H7 (cell line): ENCODE measurements at places on chromosomes 4 and X.

- peak; percentile 55 for DNase-seq
Observed at GRCh38 chr4:176001151-176002006, 64.3 kb upstream of the WDR17 start.

DNA sequence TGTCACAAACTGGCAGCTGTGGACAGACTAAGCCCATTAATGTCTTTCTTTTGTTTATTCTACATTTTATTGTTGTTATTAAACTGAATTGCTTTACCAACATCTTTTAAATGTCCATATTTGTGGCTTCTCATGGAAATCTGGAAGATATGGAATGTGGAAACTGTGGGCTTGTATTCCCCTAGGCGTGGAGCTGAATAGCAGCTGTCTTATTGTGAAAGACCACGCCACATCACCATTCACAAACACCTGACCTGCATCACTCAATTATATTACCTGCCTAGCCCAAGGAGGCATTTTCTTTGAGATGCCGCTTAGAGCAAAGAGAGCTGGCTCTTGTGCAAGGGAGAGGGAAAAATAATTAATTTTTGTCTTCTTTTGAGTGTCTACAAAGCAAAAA, 96.9 kb upstream of the GPRIN3 start:
- no peak for DNase-seq

DNA sequence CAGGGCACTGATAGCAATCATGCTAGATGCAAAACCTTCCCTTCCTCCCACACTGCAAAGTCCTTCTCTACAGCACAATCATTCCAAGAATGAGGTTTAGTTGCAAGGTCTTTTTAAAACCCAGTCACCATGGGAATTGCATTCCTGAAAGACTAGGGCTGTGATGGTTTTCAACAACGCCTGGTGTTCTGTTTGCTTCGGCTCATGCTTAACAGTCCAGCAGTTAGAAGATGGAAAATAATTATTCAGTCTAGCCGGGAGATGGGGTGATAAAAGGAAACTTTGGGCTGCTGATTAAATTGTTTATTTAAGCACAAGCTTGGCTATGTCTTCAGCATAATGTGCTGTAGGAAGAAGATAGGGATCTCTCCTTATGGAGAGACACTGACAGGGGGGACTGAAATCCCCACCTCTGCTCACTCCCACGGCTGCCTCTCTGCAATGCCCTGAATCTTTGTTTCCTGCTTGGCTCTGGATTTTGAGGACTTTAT, 211.4 kb downstream of the MID1IP1 start:
- DNase-seq = no peak

DNA sequence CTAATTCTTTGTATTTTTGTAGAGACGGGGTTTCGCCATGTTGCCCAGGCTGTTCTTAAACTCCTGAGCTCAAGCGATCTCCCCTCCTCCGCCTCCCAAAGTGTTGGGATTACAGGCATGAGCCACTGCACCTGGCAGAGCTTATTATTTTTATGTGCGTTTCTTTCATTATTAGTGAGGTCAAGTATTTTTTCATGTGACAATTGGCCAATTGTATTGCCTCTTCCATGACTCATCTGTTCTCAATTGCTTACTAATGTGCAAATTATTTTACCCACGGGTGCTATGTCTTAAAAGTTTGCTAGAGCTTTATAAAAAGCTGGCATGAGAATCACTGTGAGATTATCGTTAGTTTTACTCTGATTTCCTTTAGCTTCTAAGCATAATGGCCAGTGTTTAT, 13.0 kb upstream of the ARX start:
- no peak for DNase-seq

DNA sequence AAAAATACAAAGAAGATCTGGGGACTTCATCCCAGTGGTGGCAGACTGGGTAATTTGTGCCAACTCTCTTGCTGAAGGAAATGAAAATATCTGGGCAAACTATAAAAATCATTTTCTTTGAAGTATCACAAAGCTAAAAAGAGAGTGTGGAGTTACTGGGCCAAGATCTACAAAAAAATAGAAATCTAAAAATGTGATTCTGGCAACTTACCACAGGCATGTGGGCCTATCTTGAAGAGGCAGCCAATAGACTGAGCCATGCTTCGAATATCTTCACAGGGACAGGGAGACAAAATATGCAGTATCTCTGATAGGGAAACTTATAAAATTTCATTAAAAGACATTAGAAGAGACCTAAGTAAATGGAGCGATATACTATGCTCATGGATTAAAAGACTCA, 168.8 kb downstream of the RCHY1 start:
- no peak for DNase-seq

DNA sequence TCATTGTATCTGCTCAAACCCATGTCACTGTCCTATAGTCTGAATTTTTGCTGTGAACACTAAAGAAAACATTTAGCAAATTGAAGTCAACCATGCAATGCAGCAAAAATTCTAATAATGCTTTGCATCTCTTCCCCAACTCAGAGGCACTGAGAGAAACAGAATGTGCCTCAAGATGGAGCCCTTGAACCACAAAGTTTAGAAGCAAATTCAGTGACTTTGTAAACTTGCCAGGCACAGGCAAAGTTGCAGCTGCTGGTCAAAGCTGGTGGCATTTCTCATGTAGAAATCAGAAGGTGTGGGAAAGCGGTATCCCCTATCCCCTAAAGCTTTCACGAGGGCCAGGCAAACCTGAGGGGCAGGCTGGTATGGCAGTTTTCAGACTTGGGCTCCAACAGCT, 121.7 kb upstream of the DIPK2B start:
- DNase-seq = peak; percentile 1

- no peak for DNase-seq
Observed at GRCh38 chr4:148259841-148260240, 182.4 kb downstream of the NR3C2 start.

- no peak for DNase-seq
Observed at GRCh38 chr4:132572210-132572609, 576.9 kb upstream of the PCDH10 start.

- DNase-seq = peak; percentile 73
Observed at GRCh38 chrX:100410901-100411801, 1.1 kb upstream of the PCDH19 start.

DNA sequence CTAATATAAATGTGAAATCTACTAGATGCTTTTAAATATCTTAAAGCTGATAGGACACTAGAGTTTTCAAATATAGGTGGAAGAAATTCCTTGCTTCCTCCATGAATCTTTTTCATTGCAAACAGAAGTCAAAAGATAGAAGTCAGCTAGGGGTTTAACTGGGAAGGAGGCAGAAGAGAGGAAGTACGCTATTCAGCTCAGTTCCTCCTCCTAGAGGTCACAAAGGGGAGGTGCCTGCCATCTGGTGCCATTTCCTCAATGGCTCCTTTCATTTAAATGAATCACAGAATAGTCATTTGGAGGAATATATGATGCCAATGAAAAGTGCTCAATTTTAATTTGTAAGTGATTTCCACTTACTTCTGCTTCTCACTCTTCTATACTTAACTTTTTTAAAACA, 8.5 kb downstream of the COL25A1 start:
- DNase-seq = peak; percentile 45

- DNase-seq = no peak
Observed at GRCh38 chr4:126758493-126758892, 874.3 kb upstream of the INTU start.

- no peak for DNase-seq
Observed at GRCh38 chr4:72553540-72554337, 15.3 kb downstream of the ADAMTS3 start.

- DNase-seq = no peak
Observed at GRCh38 chr4:63589796-63590195, 819.5 kb downstream of the TECRL start.

DNA sequence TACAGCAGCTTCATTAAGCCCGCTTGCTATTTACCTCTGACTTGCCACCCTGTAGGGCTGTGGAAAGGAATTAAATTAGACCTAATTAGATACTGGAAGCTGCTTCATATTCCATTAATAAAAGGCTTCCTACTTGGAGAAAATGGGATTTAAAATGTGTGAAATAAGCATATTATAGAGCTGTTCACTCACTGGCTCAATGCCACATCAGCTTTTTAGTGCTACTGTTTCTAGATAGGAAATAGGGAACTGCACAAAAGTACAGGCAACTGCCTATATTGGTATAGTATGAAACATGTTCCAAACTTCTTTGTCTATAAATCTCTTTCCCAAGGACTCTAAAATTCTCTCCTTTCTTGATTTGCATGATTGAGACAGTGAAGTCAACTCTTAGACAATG, 407.9 kb upstream of the AADAT start:
- no peak for DNase-seq

DNA sequence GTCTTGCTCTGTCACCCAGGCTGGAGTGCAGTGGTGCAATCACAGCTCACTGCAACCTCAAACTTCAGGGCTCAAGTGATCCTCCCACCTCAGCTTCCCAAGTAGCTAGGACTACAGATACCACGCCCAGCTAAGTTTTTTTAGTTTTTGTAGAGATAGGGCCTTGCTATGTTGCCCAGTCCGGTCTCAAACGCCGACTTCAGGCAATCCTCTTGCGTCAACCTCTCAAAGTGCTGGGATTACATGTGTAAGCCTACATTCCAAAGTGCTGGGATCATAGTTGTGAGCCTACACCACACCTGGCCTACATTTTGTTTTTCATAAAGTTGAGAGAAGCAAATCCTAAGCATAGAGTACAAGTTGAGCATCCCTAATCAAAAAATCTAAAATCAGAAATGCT, 42.2 kb downstream of the SMARCA5 start:
- no peak for DNase-seq

GRCh38 chr4:27366104-27366823, 505.6 kb downstream of the STIM2 start:
- DNase-seq = no peak

- DNase-seq = no peak
Observed at GRCh38 chrX:131729295-131729694, 185.4 kb downstream of the OR13H1 start.

- DNase-seq = no peak
Observed at GRCh38 chr4:12875640-12876243, 608.4 kb downstream of the RAB28 start.

- no peak for DNase-seq
Observed at GRCh38 chrX:105696870-105697269, 125.5 kb upstream of the NRK start.

DNA sequence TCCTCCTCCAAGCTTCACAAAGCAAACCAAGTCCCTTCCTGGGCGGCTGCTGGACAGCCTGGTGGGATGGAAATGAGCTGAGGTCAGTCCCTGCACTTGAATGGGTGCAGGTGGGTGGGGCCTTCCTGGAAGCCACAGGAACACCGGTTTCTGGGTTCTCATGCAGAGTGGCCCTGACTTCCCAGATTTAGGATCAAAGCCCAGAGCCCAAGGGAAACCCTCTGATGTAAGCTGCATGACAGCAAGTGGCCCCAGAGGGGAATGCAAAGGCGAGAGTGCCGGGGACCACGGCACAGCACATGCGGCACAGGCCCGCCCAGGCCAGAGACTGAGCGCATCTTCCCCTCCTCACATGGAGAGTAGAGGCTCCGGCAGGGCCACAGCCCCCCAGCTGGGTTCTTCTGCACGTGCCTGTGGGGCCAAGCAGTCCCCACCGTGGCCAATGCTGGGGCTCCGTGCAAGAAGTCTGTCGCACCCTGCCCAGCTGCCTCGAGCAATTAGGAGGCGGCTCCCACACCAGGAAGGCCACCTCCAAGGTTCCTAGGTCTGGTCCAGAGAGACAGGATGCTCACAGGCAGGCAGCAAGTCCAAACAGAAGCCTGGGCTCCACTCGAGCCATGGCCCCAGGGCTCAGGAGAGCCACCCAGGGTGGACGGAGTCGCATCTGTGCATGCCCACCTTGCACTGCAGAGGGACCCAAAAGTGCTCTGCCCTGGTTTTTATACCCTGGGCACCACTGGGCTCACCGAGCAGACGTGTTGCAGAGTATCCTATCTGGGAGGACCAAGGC, 83.0 kb downstream of the HTRA3 start:
- peak; percentile 68 for DNase-seq

DNA sequence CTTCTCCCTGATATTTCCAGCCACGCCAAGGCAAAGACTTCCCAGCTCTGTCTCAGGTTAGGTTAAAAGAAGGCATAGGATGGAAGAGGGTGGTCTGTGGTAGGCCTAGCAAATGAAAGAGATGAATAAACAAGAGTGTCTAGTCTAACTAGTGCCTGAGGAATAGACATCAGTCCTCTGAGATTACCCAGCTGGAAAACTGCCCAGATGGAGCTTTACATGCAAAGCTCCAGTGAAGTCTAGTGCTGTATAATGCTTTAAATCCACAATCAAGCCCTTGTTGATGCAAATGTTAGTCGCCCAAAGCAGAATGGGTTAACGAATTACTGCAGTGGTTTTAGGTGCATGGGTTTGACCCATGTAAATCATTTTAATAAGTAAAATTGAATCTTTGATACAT, 24.8 kb upstream of the GUCY1B1 start:
- DNase-seq = no peak

- DNase-seq = no peak
Observed at GRCh38 chr4:143771269-143771668, 70.8 kb upstream of the FREM3 start.

GRCh38 chrX:54447461-54447860, 7.3 kb downstream of the TSR2 start:
- peak; percentile 57 for DNase-seq
